Dermis blood vessel endothelial cell (primary cell): ENCODE measurements at places on chromosomes 3 and 15. TPM values are rescaled to one million over a fixed set of nuclear protein-coding genes. Genes with fewer than 3 reads are reported as not detected.
A peak's percentile ranks its signal among the peaks of the same experiment; 100 is the strongest.

- DNase-seq = peak; percentile 89
These were observed 10.5 kb downstream of the BNIP2 start for GRCh38 chr15:59678620-59679019.

DNA sequence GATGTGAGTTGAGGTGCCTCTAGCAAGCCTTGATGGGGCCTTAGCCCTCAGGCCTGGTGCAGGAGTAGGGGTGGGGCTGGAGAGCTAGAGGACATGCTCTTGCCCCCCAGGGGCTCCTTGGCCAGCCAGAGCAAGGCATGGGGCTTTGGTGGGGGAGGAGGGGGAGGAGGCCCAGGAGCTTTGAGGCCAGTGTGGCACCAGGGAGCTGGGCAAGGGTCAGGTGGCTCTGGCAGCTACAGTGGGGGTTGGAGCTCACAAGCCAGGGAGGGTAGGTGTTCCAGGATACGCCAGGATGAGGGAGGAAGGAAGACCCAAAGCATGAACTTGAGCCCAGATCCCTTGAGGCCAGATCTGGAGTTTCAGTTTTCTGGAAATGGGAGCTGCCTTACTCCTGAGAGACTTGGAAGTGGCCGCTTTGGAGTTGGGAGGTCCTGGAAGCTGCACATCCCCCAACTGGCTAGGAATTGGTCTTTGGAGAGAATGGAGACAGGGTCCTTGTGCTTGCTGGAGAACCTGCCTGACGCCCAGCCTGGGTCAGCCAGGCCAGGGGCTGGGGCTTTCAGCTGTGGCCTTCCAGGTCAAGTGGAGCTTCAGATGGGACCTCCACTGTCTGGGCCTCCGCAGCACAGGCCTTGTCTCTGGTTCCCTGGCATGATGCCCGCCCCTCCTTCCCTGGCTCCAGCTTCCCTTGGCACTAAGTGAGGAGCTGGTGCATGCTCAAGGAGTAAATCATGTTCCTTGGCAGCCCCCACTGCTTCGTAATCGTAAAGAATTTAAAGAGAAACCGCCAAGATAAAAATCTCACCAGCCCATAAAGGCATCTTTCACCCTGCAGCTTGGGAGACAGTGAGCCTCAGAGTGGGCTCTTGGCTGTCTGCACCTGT, 8.7 kb downstream of the SEMA3F start:
- DNase-seq = peak; percentile 82

DNA sequence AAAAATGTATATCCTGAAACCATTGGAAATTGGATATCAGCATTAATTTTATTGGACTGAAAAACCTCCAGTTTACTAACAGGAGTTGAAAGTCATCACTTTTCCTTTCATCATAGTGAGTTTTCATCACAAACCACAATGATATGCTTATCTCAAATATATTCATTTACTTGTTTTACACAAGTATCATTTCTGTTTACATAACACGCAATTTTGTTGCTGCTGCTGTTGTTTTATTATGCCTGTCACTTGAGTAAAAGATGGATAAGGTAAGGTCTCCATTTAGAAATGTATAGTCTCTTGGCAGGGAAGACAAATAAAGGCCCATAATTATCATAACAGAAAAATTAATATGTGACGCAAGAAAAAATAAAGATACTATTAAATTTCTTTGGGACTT, 199.2 kb downstream of the TP63 start:
- no peak for DNase-seq

DNA sequence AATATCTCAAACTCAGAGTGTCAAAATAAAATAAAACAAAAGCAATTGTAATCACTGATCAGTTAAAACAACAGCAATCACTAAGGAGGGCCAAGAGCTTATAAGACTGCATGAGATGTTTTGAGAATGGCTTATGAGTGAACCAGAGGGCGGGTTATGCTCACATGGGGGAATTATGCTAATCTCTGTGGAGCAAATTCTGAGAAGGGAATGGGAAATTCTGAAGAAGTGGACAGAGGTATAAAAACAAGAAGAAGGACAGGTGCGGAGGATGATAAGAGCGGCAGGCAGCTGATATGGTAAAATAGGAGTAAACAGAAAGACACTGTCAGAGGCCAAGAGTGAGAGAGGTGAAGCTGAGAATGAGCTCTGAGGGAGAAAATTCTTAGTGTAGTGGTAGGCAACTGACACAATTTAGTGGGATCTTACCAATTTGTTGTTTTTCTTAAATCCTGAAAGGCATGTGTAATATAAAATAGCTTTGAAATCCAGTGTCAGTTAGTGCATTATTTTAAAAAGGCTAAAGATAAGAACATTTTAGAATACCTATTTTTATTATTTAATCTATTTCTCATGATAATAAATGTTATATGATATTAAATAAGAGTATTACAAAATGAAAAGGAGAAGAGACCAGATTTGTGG, 133.8 kb downstream of the SPATA16 start:
- DNase-seq = no peak

- DNase-seq = peak; percentile 75
These were observed 156.7 kb upstream of the MEF2A start for GRCh38 chr15:99409097-99409473.

GRCh38 chr3:106006001-106006400, 137.2 kb upstream of the CBLB start:
- no peak for DNase-seq

GRCh38 chr3:24646790-24647189, 152.1 kb upstream of the THRB start:
- DNase-seq = no peak

- no peak for DNase-seq
These were observed 32.5 kb downstream of the BHLHE40 start for GRCh38 chr3:5011555-5012256.

The CCR9 gene
- not detected in 2 replicates for total RNA-seq

The ZNF619 gene
- total RNA-seq = 6.8 and 9.5 TPM in 2 replicates

The HCLS1 gene
- 19.4 and 30.0 TPM in 2 replicates for total RNA-seq
